Small intestine (tissue), 16 donors: ENCODE measurements at places on chromosomes 5 and 9. TPM values are rescaled to one million over a fixed set of nuclear protein-coding genes. Genes with fewer than 3 reads are reported as not detected.

DNA sequence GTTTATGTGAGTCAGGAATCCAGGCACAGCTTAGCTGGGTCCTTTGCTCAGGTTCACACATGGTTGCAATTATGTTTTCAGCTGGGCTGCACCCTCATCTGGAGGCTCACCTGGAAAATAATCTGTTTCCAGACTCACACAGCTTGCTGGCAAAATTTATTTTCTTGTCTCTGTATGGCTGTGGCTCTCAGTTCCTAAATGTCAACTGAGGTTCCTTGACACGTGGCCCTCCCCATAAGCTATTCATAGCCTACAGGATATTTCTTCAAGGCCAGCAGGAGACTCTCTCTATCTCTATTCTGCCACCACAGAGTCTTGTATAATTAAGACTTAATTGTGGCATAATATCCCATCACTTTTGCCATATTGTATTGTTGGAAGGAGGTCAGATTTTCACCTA, 732.0 kb downstream of the CDH18 start:
- no peaks in the 10 kb centered on the region for H3K36me3 ChIP-seq
- no peaks in the 10 kb centered on the region for H3K27me3 ChIP-seq
- no peak overlapping the region for H3K4me3 ChIP-seq
- H3K4me1 ChIP-seq, result no peaks in the 10 kb centered on the region

GRCh38 chr5:52702877-52703276, 84.8 kb upstream of the ITGA1 start:
- no peaks in the 10 kb centered on the region for H3K36me3 ChIP-seq
- no peak for DNase-seq
- no peak overlapping the region for H3K27ac ChIP-seq
- no peaks in the 10 kb centered on the region for H3K4me1 ChIP-seq
- no peak overlapping the region for H3K4me3 ChIP-seq
- no peaks in the 10 kb centered on the region for H3K27me3 ChIP-seq

DNA sequence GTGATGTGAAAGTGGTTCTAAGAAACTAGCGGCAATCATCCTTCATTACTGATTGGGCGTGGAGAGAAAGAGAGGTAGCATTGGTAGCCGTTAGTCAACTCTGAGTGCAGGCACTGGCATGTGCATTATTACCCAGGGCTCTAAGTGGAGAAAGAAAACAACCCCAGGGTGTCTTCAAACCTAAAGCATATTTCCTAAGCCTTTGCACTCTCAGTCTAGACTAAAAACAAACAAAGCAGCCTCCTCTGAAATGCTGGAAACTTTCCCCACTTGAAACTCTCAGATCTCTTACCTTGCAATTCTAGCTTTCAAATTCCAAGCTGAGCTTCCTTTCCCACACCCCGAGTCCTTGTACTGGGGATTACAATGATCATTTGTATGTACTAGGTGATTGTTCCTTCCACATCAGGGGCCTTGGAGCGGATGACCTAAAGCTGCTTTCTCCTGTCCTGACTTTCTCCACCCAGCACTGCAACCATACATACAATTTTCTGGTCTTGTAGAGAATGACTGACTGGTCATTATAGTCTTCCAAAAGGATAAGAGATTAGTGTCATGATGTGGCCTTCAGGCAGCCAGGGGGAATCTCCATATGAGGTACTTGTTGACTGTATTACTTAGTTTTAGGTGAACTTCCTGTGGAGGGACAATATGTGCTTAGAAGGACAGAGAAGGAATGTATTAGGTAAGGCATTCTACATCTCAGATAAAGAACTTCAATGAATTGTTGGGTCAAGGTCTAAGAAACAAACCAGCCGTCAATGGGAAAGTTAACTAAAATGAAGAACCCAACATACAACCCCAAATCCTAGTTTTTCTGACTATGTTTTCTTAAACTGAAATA, 98.3 kb upstream of the CDKN2B start:
- H3K27me3 ChIP-seq, result no peaks in the 10 kb centered on the region
- H3K4me3 ChIP-seq, result no peak overlapping the region
- peak overlapping the region; percentile 50 for H3K27ac ChIP-seq

DNA sequence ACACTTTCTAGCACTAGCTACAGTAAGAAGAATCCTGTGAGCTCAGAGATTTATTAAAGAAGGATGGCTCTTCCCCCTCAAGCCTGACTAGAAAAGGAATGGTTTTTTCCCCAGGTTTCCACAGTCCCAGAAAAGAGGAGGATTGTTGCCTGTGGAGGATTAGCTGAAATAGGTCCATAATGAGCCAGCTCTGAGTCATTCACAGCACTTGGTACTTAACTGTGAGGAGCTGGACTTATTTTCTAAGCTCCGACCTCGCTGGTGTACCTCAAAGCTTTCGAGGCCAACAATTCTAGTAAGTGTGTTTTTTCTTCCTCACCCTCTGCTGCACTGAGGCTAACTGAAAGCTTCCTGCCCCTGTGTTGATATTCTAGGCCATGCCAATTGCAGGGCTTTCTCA, 222.5 kb upstream of the IL12B start:
- DNase-seq, result no peak
- H3K4me3 ChIP-seq, result no peak overlapping the region
- no peaks in the 10 kb centered on the region for H3K4me1 ChIP-seq
- no peaks in the 10 kb centered on the region for H3K27me3 ChIP-seq
- no peak overlapping the region for H3K27ac ChIP-seq

DNA sequence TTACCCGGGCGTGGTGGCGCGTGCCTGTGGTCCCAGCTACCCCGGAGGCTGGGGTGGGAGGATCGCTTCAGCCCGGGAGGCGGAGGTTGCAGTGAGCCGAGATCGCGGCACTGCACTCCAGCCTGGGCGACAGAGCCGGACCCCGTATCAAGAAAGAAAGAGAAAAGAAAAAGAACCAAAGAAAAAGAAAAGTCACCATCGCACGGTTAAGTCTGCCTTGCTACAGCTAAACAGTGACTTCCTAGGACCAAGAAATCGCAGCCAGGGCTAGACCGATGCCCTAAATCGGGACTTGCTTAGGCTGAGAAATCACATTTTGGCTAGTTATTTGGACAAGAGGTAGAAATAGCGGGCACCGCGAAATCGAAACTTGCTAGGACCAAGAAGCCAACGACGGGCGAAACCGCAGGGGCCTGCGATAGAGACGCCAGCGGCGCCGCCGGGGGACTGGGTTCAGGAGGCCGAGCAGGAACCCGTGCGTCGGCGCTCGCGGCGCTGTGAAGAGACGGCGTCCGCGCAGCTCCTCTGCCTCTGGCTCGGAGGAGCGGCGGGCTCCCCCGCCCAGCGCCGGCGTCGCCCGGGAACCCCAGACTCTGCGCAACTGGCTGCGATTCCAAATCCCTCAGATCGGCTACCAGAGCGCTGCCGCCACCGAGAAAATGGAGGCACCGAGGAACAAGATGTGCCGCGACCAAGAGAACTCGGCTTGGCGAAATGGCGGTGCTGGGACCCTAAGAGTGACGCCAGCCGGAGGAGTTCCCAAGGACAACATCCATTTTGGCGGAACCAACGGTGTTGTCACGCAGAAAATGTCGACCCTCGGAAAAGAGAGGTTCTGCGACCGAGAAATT, 26.1 kb upstream of the ANXA2R start:
- DNase-seq, result peak; percentile 90
- H3K4me1 ChIP-seq, result no peaks in the 10 kb centered on the region
- H3K27ac ChIP-seq, result peak overlapping the region; percentile 100
- H3K36me3 ChIP-seq, result no peaks in the 10 kb centered on the region
- no peaks in the 10 kb centered on the region for H3K27me3 ChIP-seq

DNA sequence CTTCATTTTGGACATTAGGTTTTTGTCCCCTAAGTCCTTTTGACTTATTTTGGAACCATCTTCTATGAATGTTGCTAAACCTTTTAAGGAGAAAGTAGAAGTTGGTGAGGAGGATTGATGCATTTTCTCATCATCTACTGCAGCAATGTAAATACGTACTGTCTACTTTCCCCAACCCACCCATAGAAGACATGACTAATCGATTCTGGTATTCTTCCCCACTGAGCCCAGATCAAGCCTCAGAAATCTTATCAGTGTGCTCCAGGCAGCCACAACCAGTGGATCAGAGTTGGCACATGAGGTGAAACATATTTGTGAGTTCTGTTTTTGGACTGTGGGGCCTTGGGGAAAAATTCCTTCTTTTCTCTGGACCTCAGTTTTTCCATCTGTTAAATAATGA, 57.7 kb downstream of the FGF18 start:
- H3K4me1 ChIP-seq, result no peaks in the 10 kb centered on the region
- no peaks in the 10 kb centered on the region for H3K36me3 ChIP-seq
- no peak for DNase-seq
- no peak overlapping the region for H3K4me3 ChIP-seq
- no peaks in the 10 kb centered on the region for H3K27me3 ChIP-seq

- no peaks in the 10 kb centered on the region for H3K27me3 ChIP-seq
- DNase-seq, result no peak
- H3K4me1 ChIP-seq, result no peaks in the 10 kb centered on the region
- peaks cover 4% of the 10 kb centered on the region for H3K36me3 ChIP-seq
- no peak overlapping the region for H3K4me3 ChIP-seq
Observed at GRCh38 chr9:137095664-137096517, 9.1 kb downstream of the MAN1B1 start.

DNA sequence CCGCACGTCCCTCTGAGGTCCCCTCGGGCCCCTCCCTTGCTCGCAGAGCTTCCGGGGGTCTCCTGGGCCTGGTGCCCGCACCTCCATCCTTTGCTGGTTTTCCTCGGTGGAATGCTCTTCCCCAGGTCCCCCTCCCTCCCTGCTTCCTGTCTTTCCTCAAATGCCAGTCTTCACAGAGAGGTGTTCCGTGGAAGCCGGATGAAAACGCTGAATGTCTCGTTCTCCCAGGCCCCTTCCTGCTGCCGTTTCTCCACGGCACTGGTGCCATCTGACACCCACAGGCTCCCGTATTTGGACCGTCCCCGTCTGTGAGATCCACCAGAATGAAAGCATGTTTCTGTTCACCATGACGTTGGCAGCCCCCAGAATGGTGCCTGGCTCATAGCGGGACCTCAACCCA, 4.1 kb downstream of the OR2V1 start:
- H3K27me3 ChIP-seq, result peaks cover 10% of the 10 kb centered on the region
- no peak overlapping the region for H3K27ac ChIP-seq
- no peaks in the 10 kb centered on the region for H3K36me3 ChIP-seq
- no peak for DNase-seq
- no peak overlapping the region for H3K4me3 ChIP-seq
- no peaks in the 10 kb centered on the region for H3K4me1 ChIP-seq

GRCh38 chr9:87336914-87337333, 160.7 kb upstream of the DAPK1 start:
- no peaks in the 10 kb centered on the region for H3K4me1 ChIP-seq
- no peak overlapping the region for H3K27ac ChIP-seq
- peak; percentile 70 for DNase-seq
- H3K36me3 ChIP-seq, result no peaks in the 10 kb centered on the region
- no peaks in the 10 kb centered on the region for H3K27me3 ChIP-seq

- no peaks in the 10 kb centered on the region for H3K27me3 ChIP-seq
- peaks cover 46% of the 10 kb centered on the region for H3K4me1 ChIP-seq
- no peak overlapping the region for H3K4me3 ChIP-seq
Observed at GRCh38 chr9:95094002-95094401, 223.5 kb downstream of the FANCC start.

- no peak overlapping the region for H3K27ac ChIP-seq
- no peak for DNase-seq
- H3K4me3 ChIP-seq, result no peak overlapping the region
- peaks cover 12% of the 10 kb centered on the region for H3K36me3 ChIP-seq
Observed at GRCh38 chr5:75457691-75458090, 53.7 kb downstream of the CERT1 start.

DNA sequence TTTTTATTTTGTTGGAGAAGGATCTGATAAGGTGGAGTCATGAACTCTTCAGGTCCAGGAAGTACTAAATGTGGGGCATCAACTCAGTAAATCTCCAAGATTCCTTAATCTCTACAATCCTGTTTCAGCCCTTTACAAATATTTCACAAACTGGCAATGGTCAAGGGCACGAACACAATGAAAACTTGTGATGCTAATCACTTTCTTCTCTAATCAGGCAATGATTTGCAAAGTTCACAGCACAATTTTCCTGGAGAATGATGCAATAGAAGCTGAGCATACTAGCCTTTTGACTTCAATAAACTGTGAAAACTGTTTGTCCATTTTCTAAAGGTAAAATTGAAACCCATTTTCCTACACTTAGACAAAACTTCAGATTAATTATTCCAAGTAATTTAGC, 16.9 kb downstream of the GDF9 start:
- H3K27ac ChIP-seq, result peak overlapping the region; percentile 46
- H3K36me3 ChIP-seq, result no peaks in the 10 kb centered on the region
- no peaks in the 10 kb centered on the region for H3K27me3 ChIP-seq
- no peak overlapping the region for H3K4me3 ChIP-seq

Gene TRIM36
- polyA plus RNA-seq, result 22.1 TPM

Gene SLC34A3
- 0.21 TPM for polyA plus RNA-seq

Gene BRD3
- 5.4 TPM for polyA plus RNA-seq

Gene TAF11L10
- polyA plus RNA-seq, result not detected

Gene SARDH
- polyA plus RNA-seq, result not detected

Gene CDO1
- polyA plus RNA-seq, result 1.3 TPM

Gene ANKRD33B
- polyA plus RNA-seq, result 0.25 TPM

Gene PCDHGC3
- polyA plus RNA-seq, result 14.9 TPM

Gene SLC6A7
- polyA plus RNA-seq, result 7.1 TPM

Gene ISCA1
- polyA plus RNA-seq, result 36.2 TPM
